ENCODE measurements at places on chromosomes 1 and 21.

DNA sequence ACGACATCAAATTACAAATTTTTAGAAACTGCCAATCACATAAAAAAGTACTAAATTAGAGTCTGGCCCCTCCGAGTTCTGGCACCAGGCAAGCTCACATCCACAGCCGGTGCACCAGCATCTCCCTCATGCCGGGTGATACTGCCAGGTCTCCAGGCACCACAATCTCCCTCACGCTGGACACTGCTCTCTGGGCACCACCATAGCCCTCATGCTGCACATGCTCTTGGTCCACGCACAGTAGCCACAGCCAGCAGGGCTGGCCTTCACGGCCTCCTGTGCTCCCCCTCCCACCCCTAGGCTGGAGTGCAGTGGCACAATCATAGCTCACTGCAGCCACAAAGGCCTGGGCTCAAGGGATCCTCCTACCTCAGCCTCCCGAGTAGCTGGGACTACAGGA lies 65.5 kb downstream of the AKT3 start:
- H3K27ac ChIP-seq = no peak overlapping the region
- H3K36me3 ChIP-seq = no peaks in the 10 kb centered on the region
- no peak for DNase-seq
- H3K4me3 ChIP-seq = no peak overlapping the region
- H3K27me3 ChIP-seq = no peaks in the 10 kb centered on the region

- no peak overlapping the region for H3K27ac ChIP-seq
- no peaks in the 10 kb centered on the region for H3K27me3 ChIP-seq
- peaks cover 8% of the 10 kb centered on the region for H3K4me1 ChIP-seq
These were observed 4.6 kb upstream of the SRSF4 start for GRCh38 chr1:29186252-29186651.

GRCh38 chr1:89254658-89255287 lies 17.9 kb downstream of the GBP5 start:
- no peak overlapping the region for H3K27ac ChIP-seq
- no peaks in the 10 kb centered on the region for H3K36me3 ChIP-seq
- no peaks in the 10 kb centered on the region for H3K27me3 ChIP-seq
- no peak for DNase-seq
- no peaks in the 10 kb centered on the region for H3K4me1 ChIP-seq

DNA sequence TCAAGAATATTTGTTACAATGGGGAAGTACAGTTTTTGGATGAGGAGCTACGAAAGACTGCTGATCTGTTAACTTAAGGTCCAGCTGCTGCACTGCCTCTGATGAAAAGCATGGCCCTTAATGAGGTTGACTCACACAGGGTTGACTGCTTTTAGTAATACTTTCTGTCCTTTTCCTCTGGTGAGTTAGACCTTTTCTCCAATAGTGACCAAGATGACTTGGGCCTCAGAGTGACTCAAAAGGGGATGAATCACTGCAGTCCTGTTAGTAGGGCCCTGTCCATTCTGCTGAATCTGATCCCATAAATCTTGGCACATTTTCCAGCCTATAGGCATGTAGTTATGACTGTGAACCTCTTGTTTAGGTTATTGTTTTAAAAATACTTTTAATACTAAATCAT lies 2.7 kb downstream of the DISP1 start:
- peak overlapping the region; percentile 39 for H3K27ac ChIP-seq
- H3K4me3 ChIP-seq = no peak overlapping the region
- no peaks in the 10 kb centered on the region for H3K27me3 ChIP-seq
- no peak for DNase-seq
- no peaks in the 10 kb centered on the region for H3K36me3 ChIP-seq

DNA sequence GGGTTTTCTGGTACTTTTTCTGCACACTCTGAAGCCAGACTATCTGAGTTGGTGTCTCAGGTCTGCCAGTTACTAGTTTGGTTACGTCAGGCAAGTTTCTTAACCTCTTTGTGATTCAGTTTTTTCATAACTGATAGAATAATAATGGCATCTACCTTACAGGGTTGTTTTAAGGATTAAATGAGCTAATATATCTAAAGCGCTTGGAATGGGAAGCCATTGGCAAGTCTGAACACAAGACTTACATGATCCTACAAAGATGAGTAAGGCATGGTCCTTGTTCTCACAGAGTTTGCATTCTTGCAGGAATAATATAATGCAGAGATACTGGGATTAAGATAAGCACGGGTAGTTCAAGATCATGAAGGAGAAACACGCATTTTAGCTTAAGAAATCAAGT lies 9.2 kb upstream of the DENND2D start:
- H3K27me3 ChIP-seq = no peaks in the 10 kb centered on the region
- H3K27ac ChIP-seq = no peak overlapping the region
- peaks cover 8% of the 10 kb centered on the region for H3K4me1 ChIP-seq
- H3K36me3 ChIP-seq = no peaks in the 10 kb centered on the region
- DNase-seq = no peak

DNA sequence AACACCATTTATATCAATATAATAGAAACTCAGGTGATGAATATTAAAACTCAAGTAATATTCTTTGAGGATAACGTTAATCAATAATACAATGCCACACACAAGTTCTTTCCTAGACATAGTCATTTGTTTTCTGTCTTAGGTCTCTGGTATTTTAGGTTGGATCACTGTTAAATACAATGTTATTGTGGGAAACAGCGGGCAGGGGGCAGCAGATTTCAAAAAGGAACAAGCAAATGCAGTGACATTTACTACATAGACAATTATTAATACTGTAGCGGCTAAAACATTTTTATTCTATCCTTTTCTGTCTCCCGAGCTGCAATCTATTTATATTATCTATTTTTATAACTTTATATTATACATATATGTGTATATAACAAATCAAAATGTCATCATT lies 186.4 kb upstream of the ZNHIT6 start:
- no peak for DNase-seq
- H3K27me3 ChIP-seq = no peaks in the 10 kb centered on the region
- H3K27ac ChIP-seq = no peak overlapping the region
- H3K4me3 ChIP-seq = no peak overlapping the region
- H3K4me1 ChIP-seq = no peaks in the 10 kb centered on the region
- H3K36me3 ChIP-seq = no peaks in the 10 kb centered on the region

DNA sequence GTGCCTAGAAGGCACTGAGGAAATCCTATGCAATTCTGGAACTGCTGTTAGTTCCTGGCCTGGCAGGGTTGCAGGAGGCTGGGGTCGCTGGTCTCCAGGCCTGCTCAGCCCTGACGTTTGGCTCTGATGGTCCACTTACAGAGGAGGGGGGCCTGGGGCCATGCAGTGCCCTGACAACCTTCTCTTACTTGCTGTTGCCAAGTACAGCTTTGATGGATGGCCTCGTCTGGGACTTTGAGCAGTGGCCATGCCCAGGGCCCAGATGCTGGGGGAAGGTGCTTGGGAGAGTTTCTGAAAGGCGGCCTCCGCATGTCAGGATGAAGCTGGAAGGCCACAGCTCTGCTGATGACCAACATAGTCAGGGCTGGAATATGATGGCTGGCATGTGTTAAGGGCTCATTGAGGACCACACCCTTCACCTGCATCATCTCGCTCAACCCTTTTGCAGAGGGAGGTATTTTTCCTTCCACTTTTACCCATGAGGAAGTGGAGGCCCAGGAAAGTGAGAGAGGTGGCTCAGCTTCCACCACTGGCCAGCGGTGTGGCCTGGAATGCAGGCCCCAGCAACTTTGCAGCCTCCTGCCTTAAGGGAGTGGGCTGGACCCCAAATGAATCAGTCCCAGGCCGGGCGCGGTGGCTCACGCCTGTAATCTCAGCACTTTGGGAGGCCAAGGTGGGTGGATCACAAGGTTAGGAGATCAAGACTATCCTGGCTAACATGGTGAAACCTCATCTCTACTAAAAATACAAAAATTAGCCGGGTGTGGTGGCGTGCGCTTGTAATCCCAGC lies 34.7 kb upstream of the LRRC3 start:
- H3K4me3 ChIP-seq = no peak overlapping the region
- H3K27me3 ChIP-seq = no peaks in the 10 kb centered on the region
- no peak for DNase-seq
- H3K4me1 ChIP-seq = no peaks in the 10 kb centered on the region

DNA sequence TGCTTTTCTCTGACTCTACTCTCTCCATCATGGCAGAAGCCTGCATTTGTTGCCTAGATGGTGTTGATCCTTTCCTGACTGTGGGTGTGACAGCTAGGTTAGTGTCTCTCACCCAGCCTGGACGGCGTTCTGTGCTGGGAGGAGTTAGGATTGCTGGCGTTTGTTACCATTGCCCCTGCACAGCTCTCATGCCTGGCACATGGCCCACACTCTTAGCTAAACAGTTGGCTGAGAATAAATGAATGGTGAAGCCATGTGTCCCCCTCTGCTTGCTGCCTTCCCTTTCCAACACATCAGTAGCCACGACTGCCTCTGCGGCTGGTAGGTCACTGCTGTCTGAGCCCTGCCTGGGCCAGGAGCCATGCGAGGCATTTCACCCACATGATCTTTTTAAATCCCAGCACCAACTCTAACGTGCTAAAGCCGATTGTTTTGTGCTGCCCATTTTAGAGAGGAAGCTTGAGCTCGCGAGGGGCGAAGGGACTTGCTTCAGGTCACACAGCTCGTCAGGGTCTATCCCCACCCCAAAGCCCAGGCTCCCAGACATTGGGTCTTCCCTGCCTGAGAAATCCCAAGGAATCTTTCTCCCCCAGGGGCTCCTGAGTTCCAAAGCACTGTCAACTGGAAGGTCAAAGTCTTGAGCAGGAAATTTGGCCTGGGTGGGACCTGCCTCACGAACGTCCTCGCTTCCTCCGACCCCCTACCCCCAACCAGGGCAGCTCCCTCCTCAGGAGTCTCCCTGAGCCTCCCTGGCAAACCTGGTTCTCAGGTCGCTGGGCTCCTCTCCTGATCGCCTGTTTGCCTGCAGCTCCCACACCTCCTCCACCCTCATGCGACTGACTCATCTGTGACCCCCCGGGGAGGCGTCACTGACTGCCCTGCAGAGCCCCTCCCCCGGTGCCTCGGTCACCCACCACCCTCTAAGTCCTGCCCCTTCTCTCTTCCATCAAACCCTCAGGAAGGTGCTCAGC lies 271.7 kb upstream of the C1orf174 start:
- H3K4me3 ChIP-seq = no peak overlapping the region
- no peaks in the 10 kb centered on the region for H3K27me3 ChIP-seq
- H3K36me3 ChIP-seq = no peaks in the 10 kb centered on the region
- DNase-seq = no peak
- H3K4me1 ChIP-seq = no peaks in the 10 kb centered on the region
- H3K27ac ChIP-seq = no peak overlapping the region

DNA sequence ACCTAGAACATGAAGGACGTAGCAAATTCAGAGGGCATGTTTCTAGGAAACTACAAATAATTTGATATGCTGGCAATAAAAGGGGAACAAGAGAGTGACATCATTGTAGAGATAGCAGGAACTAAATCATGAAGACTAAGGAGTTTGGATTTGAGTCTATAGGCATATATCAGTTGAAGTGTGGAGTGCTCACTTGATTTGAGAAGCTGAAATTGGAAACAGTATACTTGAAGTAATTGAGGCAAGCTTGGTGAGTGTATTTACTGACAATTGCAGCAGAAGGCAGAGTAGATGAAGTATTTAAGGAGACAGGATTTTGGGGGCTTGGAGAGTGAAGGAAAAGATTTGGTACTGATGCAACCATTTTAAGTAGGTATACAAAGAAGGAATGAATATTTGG lies 6.4 kb upstream of the TMCO2 start:
- no peak overlapping the region for H3K27ac ChIP-seq
- no peaks in the 10 kb centered on the region for H3K27me3 ChIP-seq
- no peak overlapping the region for H3K4me3 ChIP-seq
- peaks cover 4% of the 10 kb centered on the region for H3K4me1 ChIP-seq
- H3K36me3 ChIP-seq = peaks cover 9% of the 10 kb centered on the region
- no peak for DNase-seq

DNA sequence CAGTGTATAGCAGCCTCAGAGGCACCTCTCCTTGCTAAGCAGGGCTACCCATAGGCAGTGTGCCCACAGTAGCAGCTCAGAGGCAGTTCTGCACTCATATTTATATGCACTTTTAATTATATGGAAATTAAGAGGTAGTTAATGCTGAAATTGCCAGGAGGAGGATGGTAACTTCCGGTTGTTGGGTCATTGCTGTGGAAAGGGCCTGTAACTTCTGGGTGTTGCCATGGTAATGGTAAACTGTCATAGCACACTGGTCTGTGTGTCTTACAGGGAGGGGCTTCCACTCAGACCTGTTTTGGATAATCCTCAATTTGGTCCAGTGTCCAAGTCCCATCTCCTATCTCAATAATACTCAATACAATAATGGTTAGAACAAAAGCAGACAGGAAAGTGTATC lies 7.6 kb downstream of the CFH start:
- no peak overlapping the region for H3K27ac ChIP-seq
- no peaks in the 10 kb centered on the region for H3K36me3 ChIP-seq
- no peaks in the 10 kb centered on the region for H3K4me1 ChIP-seq
- H3K27me3 ChIP-seq = no peaks in the 10 kb centered on the region
- no peak overlapping the region for H3K4me3 ChIP-seq
- no peak for DNase-seq

DNA sequence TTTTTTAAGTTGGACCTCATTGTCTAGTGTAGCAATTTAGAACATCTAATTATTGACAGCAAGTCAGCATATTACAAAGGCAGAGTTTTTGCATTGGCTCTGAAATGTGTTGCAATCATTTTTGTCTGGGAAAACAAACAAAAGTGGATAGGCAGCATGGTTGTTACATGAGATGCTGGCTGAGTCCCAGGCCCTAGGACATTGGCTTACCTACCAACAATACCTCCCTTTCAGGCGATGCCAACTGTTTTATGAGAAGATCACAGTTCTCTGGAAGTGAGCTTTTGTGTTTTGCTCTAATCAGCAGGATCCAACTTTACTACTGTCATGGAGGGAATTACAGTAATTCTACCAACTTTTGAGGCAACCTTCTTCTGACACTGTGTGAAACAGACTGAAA lies 71.5 kb upstream of the CXADR start:
- DNase-seq = no peak
- no peak overlapping the region for H3K4me3 ChIP-seq
- peaks cover 17% of the 10 kb centered on the region for H3K4me1 ChIP-seq

DNA sequence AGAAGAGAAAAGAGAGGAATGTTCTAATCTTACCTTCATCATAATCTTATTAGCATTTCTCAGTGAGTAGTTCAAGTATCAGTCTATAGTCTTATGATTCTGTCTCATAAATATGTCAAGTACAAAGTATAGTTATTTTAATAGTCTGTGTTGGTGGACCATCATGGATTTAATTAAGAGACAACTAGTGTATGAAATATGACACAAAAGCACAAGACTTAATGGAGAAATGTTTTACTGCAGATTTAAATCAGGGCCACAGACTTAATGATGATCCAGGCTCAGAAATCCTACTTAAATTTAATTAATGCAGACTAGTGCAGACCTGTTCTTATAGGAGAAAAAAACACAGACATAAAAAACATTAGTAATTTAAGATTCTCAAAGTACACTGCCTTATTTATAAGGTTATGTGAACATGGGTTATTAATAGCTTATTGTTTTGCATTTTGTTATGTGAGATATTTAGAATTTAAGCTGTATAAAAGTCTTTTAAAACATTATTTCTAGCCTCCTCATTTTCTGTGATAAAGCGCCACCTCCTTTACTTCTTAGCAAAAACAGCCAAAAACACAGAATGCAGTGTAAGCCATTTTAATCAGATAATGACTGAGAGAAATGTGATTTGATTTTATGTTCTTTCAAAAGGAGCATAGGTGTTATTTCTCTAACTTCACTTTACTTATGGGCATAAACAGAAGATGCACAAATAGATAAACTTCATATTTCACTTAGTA lies 255.0 kb upstream of the SNX7 start:
- no peaks in the 10 kb centered on the region for H3K36me3 ChIP-seq
- DNase-seq = no peak
- H3K27ac ChIP-seq = no peak overlapping the region
- H3K4me3 ChIP-seq = no peak overlapping the region
- no peaks in the 10 kb centered on the region for H3K4me1 ChIP-seq
- no peaks in the 10 kb centered on the region for H3K27me3 ChIP-seq

GRCh38 chr21:37865156-37865555 lies 51.1 kb downstream of the KCNJ6 start:
- no peak for DNase-seq
- H3K36me3 ChIP-seq = no peaks in the 10 kb centered on the region
- no peaks in the 10 kb centered on the region for H3K4me1 ChIP-seq
- no peaks in the 10 kb centered on the region for H3K27me3 ChIP-seq

Measured in vagina (tissue), 2 donors.